ENCODE measurements at places on chromosomes 3 and 15. TPM values are rescaled to one million over a fixed set of nuclear protein-coding genes. Genes with fewer than 3 reads are reported as not detected.

Gene SLC22A14
- total RNA-seq: not detected

- no peak for DNase-seq
Observed at GRCh38 chr15:25847051-25847450, 16.1 kb downstream of the ATP10A start.

GRCh38 chr15:74396445-74397238 is 29.2 kb upstream of the CYP11A1 start:
- DNase-seq: peak; percentile 52

Gene PLA1A
- total RNA-seq: 3.1 TPM

GRCh38 chr3:36211652-36211999 is 168.7 kb upstream of the STAC start:
- DNase-seq: no peak

DNA sequence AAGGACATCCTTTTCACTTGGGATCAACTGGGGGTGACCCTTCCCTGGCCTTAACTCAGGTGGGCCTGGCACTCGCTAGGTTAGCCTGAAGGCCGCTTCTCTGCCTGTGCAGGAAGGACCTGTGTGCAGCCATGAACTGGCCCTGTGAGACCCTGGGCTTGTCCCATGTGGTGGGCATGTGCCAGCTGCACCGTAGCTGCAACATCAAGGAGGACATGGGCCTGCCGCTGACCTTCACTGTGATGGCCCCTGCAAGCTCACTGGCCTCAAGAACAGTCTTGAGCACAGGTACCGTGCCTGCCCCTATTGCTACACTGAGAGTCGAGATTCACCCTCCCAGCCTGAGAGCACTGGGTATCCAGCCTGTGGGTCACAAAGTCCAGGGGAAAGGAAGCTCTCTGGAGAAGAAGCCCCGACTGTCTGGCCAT is 43.0 kb downstream of the SAXO2 start:
- no peak for DNase-seq

GRCh38 chr3:126528800-126529541 is 5.0 kb downstream of the CHST13 start:
- DNase-seq: no peak

Gene C15orf39
- 3.1 TPM for total RNA-seq

- DNase-seq: no peak
Observed at GRCh38 chr3:19348941-19349564, 200.7 kb downstream of the KCNH8 start.

DNA sequence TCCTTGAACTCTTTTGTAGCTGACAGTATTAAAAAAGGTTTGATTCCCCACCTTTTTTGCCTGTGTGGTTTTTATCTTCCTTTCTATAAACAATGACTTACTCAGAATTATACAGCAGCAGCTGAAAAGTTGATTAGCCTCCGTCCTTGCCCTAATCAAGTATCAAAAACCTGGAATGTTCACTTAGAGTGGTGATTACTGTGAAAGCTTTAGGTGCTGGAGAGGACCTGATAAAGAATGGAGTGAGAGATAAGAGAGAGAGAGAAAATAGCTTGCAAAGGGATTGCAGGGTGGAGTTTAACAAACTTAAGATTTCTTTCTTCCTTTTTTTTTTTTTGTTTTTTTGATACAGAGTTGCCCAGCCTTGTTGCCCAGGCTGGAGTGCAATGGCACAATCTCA is 6.7 kb downstream of the CGNL1 start:
- no peak for DNase-seq

Gene CCDC39
- 11.7 TPM for total RNA-seq

DNA sequence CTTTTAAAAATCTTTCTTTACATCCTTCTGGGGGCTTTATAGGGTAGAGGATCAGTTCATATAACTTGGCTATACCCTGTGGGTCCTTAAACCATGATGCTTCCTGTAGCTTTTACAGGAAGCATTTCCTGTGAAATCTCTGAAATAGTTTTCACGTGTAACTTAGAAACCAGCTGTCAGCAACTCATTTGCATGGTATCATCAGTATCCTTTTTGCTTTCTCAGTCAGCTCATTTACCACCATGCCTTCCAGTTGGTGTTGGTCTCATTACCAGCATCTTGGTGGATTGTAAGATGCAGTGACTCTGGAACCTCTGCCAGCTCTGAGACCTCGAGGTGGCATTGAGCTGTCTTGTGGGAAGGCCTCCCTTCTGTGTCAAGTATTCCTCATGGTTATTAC is 96.7 kb upstream of the MYZAP start:
- no peak for DNase-seq

DNA sequence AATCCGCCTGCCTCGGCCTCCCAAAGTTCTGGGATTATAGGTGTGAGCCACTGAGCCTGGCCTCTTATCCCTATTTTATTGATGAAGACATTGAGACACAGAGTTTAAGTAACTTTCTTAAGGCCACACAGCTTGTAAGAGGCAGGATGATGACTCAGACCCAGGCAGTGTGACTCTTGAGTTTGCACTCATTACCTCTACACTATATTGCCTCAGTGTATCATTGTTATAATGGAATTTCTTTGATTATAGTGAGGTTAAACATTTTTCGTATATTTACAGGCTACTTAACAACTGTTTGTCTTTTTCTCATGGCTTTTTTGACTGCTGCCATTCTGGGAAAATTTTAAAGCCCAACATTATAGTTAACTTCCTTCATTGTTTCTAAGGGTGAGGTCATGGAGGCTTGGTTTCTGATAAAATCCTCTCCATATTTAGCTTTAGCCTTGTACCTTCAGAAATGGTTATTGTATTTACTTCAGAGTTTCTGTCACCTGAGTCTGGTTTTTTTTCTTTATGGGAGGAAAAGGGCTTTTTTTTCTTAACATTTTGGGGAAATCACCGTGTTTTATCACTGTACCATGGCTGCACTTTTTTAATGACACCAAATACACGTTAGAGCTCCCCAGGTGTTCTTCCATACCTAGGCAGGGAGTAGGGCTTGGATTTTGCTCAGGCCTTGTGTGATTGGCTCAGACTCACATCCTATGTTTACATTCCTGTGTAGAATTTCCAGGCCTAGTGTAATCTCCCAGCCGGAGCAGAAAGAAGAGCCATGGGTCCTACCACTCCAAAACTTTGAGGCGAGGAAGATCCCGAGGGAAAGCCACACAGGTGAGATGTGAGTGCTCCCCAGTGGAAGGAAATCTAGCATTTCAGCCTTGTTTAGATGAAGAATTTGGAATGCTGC is 6.3 kb downstream of the ZNF774 start:
- DNase-seq: no peak

Gene AADACL2
- 0.92 TPM for total RNA-seq

DNA sequence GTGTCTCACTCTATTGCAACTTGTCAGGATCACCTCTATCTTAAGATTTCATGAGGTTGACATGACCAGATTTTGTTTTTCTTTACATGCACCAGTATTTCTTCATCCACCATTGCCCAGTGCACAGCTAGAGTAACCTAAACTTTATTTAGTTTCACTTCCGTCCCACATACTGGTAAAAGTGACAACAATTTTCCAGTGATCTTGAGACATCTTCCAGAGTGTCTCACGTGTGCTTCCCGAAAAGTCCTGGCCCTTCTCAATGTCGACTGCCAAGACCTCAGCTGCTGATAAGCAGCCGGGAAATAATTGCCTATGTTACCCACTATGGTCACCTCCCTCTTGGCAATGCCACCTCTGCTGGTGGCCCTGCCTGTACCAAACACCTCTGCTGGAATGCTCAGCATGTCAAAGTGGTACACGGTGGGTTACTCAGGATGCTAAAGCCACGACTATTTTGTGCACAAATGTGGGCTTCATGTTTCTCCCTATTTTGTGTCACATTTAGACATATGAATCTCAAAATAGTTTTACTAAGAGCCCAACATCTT is 379.7 kb upstream of the TGFBR2 start:
- no peak for DNase-seq

GRCh38 chr15:45148076-45149059 is 18.6 kb downstream of the DUOX1 start:
- DNase-seq: no peak

GRCh38 chr3:160129459-160130061 is 95.7 kb upstream of the C3orf80 start:
- no peak for DNase-seq

DNA sequence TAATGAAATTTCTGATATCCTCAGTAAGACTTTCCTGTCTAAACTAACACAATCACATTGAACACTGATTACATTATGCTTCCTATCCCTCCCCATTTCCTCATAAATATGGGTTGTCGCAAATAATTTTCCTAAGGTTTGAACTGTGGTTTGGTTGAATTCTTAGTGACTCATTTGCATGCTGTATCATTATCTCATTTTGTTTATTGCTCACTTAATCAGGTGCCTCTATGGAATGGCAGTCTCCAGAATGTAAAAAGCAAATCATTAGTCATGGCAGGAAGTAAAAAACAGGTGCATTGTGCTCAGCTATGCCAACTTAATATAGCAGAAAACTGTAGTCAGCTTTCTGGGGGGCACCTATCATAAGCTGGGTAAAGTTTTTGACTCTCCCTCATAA is 216.0 kb upstream of the ZBTB20 start:
- DNase-seq: no peak

DNA sequence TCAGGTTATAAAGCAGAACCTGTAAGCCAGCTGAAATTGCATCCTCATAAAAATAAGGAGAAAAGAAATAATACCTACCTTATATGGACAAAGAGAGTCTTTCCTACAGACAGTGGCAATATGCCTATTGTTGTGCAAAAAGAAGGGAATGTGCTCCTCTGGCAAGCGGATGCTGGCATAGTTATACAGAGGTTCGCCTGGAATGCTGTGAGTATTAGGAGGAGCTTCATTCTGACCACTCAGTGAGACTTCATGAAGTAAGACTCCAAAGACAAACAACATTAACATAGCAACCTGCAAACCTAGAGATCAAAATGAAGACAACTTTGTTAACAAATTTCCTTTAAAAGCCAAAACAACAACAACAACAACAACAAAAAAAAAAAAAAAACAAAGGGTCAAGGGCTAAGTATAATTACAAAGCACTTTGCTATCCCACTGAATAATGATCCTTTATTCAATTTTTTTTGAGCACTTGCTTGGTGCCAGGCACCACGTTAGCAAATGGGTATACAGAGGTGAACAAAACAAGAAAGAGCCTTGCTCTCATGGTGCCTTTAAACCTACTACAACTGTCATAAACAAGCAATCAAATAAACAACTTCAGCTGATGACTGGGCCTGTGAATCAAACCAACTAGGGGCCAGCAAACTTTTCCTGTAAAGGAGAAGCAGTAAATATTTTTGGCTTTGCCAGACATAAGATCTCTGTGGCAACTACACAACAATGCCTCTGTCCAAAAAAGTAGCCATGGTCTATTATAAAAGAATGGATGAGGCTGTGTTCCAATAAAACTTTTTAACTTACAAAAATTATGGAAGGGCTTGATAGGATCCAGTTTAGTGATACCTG is 3.7 kb downstream of the EOGT start:
- no peak for DNase-seq

DNA sequence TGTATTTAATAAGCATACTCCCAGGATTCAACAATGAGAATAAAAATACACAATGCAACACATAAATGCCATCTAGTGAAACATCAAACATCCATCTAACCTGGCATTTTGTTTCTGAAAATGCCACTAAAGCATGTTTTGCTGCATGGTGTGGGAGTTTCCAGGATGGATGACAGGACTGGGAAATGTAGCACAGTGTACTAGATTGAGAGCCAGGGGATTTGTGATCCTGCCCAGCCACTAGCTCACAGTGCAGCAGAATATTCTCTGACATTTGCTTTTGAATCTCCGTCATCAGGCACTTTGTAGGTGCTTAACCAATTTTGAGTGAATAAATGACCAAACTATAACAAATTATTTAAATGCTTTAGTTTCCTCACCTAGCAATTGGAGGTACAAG is 404.8 kb downstream of the GAP43 start:
- no peak for DNase-seq

- DNase-seq: no peak
Observed at GRCh38 chr15:67194171-67195114, 60.0 kb downstream of the AAGAB start.

DNA sequence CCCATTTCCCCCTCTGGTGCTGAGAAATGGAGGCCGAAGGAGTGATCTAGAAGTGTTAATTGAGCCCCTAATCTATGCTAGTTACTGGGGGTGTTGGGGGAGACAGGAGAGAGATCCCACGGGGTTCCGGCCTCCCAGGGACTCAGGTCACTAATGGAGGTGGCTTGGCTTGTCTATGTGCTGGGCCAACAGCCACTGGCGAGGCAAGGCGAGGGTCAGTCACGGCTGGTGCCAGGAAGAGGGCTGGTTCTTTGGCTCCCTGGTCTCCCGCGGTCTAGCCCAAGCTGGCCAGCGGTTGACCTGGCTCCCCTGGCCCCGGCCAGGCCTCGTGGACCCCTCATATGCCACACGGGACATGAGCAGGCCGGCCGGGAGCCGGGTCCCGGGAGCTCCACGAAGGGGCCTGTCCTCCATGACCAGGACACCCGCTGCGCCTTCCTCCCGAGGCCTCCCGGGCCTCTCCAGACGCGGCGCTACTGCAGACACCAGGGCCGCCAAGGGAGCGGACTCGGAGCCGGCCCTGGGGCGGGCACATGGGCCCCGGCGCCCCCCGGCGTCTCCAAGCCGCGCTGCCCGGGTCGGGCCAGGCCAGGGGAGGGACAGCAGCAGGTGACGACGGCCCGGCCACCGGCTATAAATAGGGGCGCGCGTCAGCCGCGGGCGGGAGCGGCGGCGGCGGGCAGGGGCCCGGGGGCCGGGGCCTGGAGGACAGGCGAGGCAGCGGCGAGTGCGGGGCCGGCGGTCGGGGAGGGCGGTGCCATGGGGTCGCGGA is at the start of gene ALPK3:
TSS of gene ALPK3 (plus strand) at position 663 of the 772 bp plus-strand sequence. CDS start at position 760, 97 bp downstream.
- DNase-seq: peak; percentile 47

DNA sequence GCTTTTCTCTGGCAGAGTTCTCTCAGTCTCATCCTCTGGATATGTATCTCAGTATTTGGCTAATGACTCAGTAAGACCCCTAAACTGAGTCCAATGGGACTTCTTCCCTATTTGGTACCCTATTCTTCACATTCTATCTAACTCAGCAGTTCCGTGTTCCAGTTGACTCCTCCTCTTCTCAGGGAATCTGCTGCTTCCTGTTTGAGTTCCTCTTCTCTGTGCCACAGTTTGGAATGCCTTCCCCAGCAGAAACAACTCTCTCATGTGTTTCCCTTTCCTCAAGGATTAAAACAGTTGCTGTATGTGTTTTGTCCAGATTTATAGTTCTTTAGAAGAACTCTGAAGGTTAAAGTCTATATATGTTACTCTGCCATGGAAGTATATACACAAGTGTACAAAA is 344.0 kb upstream of the RARB start:
- no peak for DNase-seq

- DNase-seq: no peak
Observed at GRCh38 chr3:46027736-46028397, 584 bp upstream of the XCR1 start.

DNA sequence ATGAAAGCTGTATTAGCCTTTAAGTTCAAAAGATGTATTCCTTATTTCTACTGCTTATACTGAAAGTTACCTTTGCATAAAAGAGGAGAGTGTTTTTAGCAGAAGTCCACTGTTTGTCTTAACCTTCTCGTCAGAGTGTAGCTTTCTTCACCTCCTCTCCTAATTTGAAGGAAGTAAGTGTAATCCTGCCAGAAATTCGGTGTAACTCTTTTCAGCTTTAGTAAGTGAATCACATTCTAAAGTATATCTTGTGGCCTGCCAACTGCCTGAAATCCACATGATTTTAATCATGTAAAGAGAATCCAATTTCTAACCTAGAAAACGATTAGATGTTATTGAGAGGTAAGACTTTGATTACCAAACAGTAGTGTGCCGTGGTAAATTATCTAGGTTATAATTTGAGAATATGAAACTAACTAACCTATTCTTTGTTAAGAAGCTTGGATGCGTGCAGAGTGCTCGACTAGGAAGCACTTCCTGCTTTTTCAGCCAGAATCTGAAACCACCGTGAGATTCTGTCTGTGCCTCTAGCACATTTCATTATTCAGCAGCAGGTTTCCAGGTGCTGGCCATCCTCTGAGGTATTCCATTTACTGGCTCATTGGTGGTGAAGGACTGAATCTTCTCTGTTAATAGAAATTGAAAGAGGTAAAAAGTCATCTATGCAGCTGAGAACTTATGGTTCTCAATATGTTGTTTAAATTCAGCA is 7.5 kb downstream of the GYG1 start:
- no peak for DNase-seq

Measured in stomach (tissue), 19 donors.